ENCODE measurements at places on chromosomes 11 and 22. TPM values are rescaled to one million over a fixed set of nuclear protein-coding genes. Genes with fewer than 3 reads are reported as not detected.

GRCh38 chr11:122205036-122205435, 89.0 kb upstream of the BLID start:
- no peak overlapping the region for H3K27ac ChIP-seq
- H3K36me3 ChIP-seq, result no peaks in the 10 kb centered on the region
- H3K4me3 ChIP-seq, result no peak overlapping the region
- DNase-seq, result no peak
- no peaks in the 10 kb centered on the region for H3K27me3 ChIP-seq

NUP98 gene
- 31.0 TPM for total RNA-seq

TBX10 gene
- 0.09 TPM for total RNA-seq

CCDC116 gene
- total RNA-seq, result 0.34 TPM

PNPLA5 gene
- total RNA-seq, result not detected
